Fibroblast of skin of abdomen (primary cell): ENCODE measurements at places on chromosomes 1 and 21.
A peak's percentile ranks its signal among the peaks of the same experiment; 100 is the strongest.

DNA sequence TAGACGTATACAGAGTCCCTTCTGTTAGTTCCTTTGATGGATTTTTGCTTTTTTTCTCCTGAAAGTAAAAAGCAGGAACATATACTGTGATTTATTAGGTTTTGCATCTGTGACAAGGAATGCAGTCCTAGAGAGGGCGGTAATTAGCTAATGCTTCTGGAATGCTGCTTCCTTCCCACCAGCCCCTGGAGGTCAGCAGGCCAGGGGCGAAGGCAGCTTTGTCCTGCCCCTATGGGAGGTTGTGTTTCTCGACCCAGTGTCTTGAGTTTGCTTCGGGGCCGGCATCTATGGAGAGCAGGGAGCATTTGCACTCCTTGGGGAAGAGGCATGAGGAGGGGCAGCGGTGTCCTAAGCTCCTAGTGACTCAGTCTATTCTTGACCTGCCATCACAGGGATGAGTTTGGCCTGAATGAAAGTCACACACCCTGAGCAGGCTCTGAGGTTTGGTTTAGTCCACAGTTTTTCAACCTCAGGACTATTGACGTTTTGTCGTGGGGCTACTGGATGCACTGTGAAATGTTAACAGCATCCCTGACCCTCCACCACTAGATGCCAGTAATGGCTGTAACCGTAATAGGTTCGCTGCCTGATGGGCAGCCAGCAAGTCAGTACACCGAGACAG, 85.0 kb upstream of the KCNJ15 start:
- DNase-seq = peak; percentile 85

DNA sequence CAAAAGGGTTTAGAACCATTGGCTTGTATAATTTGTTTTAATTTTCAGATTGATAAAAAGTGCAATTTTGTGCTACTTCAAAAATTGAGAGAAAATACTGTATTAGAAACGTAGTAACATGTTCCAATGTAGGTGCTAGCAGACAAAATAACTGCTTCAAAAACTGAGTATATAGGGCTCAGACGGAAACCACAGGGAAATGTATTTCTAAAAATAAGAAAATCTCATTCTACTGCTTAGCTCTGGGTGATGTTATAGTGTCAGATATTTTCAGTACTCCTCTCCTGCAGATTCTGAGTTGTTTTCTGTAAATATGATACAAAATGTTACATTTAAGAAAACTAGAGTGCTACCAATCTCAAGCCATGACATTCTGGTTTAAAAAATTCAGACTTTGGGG, 55.4 kb downstream of the KCNK2 start:
- no peak for DNase-seq

DNA sequence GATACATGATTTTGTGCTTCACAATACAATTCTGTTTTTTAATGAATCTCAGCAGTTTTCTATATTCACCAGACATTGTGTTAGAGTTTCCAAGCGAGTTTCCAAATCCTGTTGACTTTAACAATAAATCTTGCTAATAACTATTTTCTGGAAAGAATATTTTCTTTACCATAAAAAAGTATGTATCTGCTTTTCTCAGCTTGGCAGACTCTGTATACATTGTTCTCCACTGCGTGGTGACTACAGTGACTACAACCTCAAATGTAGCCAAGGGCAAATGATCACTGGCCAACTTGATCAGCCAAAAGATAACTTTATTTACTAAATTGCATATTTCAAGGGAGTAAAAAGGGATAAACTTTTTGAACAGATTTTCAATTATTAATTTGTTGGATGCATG, 325.9 kb upstream of the ADAMTS5 start:
- DNase-seq = no peak

- DNase-seq = no peak
Measured at GRCh38 chr1:2801535-2802291, at the start of gene TTC34. Gene TTC34, minus strand, starts transcription at chr1:2801693. Its CDS starts 866 bp downstream, at chr1:2800827.

- DNase-seq = no peak
Measured at GRCh38 chr1:36761113-36761512, 273.2 kb downstream of the GRIK3 start.

DNA sequence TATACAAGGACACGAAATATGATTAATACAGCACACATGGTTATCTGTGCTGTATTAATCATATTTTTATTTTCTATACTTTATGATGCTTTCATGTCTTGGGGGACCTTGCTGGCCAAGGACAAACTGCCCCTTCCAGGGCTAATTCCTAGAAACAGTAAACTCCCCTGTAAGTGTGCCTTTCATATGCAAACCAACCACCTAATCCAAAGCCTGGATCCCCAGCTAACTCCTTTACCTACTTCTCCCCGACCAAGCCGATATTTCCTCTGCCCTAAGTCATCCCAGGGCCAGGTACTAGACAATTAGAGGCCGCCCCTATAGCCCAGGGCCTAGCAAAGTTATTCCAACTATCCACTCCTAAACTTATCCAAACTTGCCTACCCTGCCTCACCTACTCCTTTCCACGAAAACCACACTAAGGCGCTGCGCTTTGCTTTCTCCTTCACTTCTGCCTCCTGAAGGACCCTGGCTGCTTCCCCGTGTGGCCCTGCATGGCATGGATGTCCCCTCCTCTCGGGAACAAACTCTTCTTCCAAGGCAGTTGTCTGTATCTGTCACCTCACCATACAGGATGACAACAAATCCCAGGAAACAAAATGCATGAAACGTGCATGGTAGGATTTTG, 10.2 kb downstream of the SH3BP5L start:
- DNase-seq = no peak

DNA sequence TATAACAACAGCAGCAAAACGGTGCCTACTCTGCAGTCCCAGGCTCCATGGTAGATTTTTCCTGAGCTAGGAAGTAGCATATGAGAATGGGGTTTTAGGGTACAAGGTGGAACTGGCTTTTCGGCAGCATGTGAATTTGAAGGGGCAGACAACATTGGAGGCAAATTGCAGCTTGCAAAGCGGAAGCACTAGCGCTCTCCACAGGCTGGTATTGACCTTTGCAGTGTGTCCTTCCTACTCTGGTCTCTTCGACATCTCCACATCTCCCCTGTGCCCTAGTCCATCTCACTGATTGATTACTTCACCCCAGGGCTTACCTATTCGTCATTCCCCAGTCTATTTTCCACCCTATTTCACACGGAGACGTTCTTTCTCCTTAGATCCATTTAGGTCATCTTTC, 13.0 kb downstream of the IGSF21 start:
- no peak for DNase-seq

- DNase-seq = no peak
Measured at GRCh38 chr1:221998781-221999180, 256.9 kb upstream of the DUSP10 start.

DNA sequence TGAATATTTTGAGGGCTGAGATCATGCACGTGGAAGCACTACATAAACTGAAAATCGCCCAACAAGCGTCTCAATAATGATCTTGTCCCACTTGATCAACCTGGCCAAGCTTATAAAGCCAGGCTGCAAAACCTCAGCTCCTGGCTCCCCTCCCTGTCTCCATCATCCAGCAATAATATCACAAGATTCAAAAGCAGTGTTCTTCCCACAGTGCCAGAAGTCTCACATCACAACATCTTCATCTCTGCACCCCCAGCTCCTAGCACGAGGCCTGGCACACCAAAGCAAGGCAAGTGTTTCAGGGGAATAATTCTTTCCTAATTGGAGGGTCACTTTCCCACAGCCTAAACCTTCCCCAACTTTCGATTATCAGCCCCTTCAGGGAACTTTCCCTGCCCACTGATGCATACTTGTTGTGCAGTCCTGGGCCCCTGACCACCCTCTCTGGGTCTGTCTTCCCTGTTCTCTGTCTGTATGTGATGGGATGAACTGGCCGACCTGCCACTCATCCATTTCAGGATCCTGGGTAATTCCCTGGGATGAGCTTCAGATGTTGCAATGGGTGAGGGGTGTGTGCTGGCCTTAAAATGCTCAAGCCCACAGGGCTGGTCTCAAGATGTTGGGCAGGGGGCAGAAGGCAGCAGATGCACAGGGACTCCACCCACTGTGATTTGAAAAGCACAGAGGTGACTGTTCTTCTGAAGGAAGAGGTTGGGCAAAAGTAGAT, 129.0 kb downstream of the DMRTB1 start:
- DNase-seq = no peak

- no peak for DNase-seq
Measured at GRCh38 chr1:6509919-6510291, 18.4 kb upstream of the PLEKHG5 start.

GRCh38 chr1:171663854-171664575, 11.5 kb upstream of the MYOC start:
- DNase-seq = peak; percentile 20

GRCh38 chr1:184388971-184389370, 2.1 kb downstream of the C1orf21 start:
- DNase-seq = no peak
